ENCODE measurements at places on chromosomes 2 and 18.
A peak's percentile ranks its signal among the peaks of the same experiment; 100 is the strongest.

- peak; percentile 48 for DNase-seq
Measured at GRCh38 chr2:1162768-1163584, 212.3 kb downstream of the SNTG2 start.

DNA sequence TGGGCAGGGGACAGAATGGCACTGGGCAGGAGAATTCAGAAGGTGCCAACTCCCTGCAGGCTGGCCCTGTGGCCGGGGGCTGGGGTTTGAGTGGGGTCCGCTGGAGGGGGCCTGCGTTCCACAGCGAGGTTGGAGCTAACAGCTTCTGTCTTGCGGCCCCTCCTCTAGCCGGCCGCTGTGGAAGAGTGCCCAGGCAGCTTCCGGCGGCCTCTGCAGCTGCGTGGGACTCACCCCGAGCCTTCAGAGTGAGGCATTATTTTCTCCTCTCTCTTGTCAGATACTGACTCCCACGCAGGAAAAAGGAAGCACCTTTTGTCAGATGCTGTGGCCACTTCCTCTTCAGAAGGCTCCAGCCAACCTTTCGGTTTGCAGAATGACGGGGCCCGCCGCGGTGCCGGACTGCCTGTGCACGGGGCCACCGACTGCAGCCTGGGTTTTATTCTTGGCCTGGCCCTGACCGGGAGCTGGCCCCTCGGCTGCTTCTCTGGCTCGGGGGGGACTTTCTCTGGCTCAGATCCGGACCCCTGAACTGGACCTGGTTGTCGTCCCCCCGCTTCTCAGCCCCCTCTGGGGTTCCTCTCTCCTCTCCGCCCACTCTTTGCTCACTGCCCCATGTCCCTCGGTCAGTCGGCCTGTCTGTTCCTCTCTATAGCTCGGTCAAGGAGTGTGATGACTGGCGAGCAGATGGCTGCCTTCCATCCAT lies 40.1 kb downstream of the ARHGAP25 start:
- peak; percentile 88 for DNase-seq

DNA sequence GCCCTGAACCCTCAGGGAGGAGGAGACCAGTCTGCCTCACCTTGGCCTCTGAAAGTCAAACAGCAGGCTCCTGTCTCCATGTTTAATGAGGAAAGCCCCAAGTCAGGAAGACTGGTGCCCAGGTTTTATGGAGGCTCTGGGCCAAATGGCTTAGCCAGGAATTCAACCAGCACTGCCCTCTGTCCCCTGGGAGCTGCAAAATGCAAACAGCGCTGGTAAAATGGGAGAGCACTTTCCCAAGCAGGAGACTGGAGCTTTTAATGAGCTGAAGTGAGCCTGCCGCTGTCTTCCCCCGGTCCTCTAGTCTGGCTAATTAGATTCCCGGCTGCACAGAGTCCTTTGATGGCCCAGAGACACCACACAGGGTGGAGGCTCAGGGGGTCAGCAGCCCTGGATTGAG lies 276.0 kb upstream of the TRIB2 start:
- DNase-seq = no peak

DNA sequence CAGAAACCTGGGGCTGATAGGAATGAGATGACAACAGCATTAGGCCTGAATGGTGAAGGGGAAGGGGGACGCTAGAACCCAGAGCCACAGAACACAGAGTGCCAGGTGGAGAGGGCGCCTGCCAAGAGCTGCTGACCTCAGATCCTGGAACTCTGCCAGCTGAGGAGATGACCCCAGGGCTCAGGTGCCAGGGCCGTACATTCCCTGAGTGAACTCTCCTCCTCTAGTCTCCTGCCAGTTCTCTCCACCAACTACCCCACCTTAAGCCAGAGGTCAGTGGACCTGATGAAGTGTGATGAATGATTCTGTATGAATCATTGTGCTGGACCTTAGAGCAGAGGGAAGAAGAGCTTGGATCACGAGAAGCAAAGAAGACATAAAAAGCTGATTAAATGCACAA lies 1582.2 kb upstream of the ACVR2A start:
- no peak for DNase-seq

- peak; percentile 78 for DNase-seq
Measured at GRCh38 chr2:62196278-62196901, 475 bp downstream of the B3GNT2 start.

DNA sequence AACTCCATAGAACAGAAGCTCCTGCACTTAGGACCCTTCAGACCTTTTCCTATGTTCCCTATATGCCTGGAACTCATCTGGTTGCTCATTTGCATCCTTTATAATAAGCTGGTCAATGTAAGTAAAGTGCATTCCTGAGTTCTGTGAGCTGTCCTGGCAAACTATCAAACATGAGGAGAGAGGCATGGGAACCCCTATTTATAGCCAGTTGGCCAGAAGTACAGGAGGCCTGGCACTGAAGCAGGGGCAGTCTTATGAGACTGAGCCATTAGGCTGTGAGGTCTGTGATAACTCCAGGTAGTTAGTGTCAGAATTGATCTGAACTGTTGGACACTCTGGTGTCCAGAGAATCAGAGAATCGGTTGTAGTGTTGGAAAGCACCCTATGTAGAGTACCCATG lies 88.4 kb downstream of the EHD3 start:
- DNase-seq = no peak

DNA sequence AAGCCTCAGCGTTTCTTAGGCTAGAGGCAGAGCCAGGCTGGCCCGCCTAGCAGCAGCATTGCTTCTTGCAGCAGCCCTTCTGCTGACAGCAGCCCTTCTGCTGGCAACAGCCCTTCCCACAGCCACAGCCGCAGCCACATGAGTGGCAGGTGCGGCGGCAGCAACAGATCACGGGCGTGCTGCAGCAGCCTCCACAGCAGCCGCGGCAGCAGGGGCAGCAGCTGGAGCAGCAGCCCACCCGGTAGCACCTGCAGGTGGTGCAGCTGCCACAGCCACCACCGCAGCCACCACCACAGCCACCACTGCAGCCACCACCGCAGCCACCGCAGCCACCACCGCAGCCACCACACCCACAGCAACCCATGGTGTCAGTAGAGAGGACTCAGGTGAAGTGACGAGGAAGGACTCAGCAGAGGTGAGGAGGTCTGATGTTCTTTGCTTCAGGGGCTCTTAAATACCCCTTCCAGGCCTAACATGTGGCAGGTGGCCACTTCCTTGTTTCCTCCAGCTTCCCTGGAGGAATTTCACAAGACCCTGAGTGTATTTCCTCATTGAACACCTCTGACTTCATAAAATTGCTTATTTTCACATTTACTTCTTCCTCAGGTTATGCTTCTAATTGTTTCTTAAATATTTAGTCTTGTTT lies at the start of gene SCYGR6:
Gene SCYGR6, minus strand, starts transcription at position 364 of the 646 bp plus-strand sequence. Its CDS starts 0 bp downstream, at position 364.
- no peak for DNase-seq

GRCh38 chr2:158734442-158734841 lies 60.7 kb upstream of the DAPL1 start:
- DNase-seq = no peak

DNA sequence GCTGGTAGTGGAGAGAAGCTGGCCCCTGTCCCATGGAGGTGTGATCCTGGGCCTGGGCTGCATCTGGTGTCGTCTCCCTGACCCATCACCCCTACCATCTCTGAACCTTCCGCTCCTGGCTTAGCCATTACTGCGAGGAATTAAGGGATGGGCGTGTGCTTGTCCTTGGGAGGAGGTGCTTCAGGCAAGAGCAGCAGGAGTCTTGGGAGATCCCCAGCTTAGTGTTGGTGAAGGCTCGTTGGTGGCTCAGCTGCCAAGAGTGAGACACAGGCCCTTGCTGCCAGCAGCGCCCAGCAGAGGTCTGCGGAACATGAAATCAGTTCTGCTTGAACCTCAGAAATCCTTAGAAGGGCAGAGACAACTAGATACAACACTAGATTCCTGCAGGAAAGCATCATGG lies 59.9 kb upstream of the TGFA start:
- DNase-seq = no peak

DNA sequence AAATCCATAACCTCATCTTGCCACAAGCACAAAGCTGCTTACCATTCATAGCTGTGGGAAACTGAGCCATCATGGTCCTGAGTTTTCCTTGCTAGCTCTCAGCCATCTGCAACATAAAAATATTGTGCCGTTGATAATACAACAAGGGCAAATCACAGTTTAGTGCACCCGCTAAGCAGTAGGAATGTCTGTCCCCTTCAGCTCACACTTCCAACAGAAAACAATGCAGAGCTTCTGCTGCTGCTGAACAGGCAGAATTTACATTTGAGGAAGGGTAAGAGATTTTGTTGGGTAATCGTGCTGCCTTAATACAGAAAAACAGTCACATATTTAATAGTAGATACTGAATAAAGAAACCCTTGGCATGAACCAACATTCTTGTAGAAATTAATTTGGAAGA lies 32.3 kb downstream of the ITSN2 start:
- DNase-seq = no peak

DNA sequence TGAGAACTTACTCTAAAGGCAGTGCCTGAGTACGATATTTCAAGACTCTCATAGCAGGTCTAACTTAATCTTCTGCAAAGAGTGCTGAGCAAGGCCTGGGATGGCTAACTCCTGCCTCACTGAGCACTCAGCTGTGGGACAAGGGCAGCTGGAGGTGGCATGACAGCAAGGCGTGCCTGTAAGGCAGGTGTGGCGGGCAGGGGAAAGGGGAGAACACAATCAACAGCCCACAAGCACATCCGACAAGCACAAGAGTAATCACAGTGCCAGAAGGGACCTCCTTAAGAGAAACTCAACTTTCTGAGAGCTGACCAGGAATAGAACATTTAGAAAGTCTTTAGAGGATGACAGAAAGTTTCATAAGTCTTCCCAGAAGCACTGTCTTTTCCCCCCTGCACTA lies 42.0 kb downstream of the GPR45 start:
- no peak for DNase-seq

GRCh38 chr18:36440614-36441013 lies 143.1 kb downstream of the FHOD3 start:
- no peak for DNase-seq

DNA sequence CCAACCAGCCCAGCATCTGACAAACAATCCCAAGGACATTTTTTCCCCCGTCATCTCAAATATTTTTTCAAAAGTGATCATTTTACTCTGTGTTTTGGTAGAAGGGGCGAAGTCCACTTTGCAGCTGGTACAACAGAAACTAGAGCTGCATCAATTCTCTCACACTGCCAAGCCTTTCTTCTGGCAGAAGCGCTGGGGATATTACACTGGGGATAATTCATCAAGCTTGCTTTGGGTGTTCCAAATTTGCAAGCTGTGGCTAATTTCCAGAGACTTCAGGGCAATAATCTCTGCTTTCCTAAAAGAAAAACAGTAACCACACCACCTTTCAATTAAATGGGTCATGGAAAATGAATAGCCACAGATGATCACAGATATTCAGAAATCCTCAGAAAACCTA lies 238.3 kb downstream of the SLC8A1 start:
- DNase-seq = no peak

- no peak for DNase-seq
Measured at GRCh38 chr2:61715506-61715905, 138.4 kb downstream of the FAM161A start.

- DNase-seq = peak; percentile 33
Measured at GRCh38 chr2:3100386-3100785, 277.2 kb downstream of the EIPR1 start.
